Retina (tissue), 1 donor: ENCODE measurements at places on chromosomes 16 and 17.

- DNase-seq, result no peak
Observed at GRCh38 chr17:68306819-68307218, 15.5 kb downstream of the ARSG start.

DNA sequence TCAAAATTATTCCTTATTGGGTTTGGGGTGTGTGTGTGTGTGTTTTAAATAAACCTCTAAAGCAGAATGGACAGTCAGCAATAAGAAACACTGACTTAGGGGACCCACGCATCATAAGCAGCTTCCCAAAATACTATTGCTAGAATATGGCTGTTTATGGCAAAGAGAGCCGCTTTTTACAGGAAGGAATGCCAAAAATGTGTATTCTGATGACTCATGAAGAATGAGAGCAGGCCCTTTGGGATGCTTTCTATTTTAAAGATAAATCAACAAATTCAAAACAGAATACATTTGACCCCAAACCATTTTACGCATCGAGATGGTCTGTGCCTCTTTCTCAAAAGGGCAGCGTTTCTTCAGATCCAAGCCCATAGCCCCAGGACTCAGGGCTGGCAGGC lies 37.5 kb downstream of the ARHGAP17 start:
- no peak for DNase-seq

DNA sequence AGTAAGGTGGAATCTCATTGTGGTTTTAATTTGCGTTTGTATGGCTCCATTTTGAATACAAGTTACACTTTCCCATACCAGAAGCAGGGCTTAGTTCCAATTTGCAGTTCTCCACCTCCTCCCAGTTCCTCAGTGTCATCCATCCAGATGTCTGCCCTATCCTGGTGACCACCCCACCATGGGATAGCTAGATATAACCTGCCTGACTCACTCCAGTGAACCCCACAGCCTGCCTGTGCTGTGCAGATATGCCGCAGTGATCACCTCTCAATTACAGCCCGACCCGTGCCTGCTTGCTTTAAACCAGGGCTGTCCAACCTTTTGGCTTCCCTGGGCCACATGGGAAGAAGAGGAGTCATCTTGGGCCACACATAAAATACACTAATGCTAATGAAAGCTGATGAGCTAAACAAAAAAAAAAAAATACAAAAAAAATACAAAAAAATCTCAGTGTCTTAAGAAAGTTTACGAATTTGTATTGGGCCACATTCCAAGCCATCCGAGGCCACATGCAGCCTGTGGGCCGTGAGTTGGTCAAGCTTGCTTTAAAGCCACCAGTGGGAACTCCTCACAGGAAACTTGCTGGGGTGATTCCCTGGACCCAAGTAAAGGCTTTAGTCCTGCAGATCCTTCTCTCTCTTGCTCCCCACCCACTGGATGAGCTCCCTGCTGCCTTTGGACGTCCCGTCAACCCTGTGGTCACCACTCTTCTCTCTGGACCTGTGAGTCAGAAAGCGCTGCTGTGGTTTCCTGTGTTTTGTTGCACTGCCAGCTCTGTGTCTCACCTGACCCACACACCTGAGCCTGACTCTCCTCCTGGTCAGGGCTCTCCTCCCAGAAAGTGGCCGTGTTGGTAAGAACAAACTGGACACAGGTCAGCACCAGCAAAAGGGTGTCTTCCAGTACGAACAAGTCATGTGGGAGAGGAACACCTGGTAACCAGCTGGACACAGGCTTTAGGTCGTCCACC lies 83.0 kb downstream of the EMP2 start:
- DNase-seq, result peak; percentile 38

- DNase-seq, result no peak
Observed at GRCh38 chr17:42809250-42809649, 10.6 kb downstream of the CNTD1 start.

GRCh38 chr16:65426484-65426883 lies 304.6 kb upstream of the CDH11 start:
- DNase-seq, result no peak

DNA sequence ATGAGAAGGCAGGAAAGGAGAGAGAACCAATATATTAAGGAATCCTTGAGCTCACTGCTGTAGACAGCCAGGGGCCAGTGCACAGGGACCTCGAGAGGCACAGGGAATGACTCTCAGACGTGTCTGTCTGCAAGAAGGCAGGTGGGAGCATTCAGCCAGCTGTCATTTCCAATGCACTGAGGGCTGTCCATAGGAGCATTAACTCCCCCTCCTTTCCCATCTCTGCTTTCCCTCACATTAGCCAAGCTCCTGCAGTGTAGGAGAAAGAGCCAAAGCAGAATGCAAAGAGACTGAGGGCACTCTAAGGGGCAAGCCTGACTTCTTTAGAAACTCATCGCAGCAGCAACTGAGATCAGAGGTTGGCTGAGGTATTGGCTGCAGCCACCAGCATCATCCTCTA lies 218.3 kb downstream of the CDH13 start:
- DNase-seq, result peak; percentile 78

GRCh38 chr16:578870-579405 lies 9.2 kb downstream of the PIGQ start:
- DNase-seq, result peak; percentile 55

DNA sequence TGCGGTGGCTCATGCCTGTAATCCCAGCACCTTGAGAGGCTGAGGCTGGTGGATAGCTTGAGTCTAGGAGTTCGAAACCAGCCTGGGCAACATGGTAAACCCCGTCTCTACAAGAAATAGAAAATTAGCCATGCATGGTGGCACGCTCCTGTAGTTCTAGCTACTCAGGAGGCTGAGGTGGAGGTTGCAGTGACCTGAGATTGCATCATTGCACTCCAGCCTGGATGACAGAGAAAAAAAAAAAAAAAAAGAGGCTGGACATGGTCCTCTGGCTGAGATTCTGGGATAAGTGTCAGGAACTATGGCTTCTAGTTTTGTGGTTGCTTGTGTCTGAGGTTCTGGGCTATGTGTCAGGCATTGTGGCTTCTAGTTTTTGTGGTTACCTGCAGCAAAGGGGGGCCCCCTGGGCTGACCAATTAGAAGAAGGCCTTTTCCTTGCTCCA lies 7.0 kb downstream of the KSR1 start:
- DNase-seq, result no peak

- DNase-seq, result peak; percentile 71
Observed at GRCh38 chr17:57557834-57558681, 187.0 kb downstream of the CCDC182 start.

- DNase-seq, result no peak
Observed at GRCh38 chr17:68981288-68981687, 26.1 kb upstream of the ABCA8 start.

DNA sequence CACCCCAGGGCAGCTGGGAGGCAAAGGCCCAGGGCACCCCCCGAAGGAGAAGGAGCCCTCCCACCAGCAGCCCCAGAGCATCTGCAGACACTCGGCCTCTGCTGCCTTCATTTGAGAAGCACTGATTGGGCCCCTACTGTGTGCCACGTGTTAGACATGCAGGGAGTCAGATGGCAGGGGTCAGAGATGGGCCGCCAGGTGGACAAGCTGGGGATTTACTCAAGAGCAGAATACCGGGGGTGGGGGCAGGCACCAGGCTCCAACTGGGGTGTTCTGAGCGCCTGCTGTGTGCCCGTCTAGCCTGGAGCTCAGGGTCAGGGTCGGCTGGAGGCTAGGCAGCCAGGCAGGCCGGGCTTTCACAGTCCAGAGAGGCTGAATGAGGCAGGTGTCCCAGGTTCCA lies 18.7 kb downstream of the TPSG1 start:
- no peak for DNase-seq

- no peak for DNase-seq
Observed at GRCh38 chr16:60166111-60166510, 1432.0 kb upstream of the GOT2 start.

DNA sequence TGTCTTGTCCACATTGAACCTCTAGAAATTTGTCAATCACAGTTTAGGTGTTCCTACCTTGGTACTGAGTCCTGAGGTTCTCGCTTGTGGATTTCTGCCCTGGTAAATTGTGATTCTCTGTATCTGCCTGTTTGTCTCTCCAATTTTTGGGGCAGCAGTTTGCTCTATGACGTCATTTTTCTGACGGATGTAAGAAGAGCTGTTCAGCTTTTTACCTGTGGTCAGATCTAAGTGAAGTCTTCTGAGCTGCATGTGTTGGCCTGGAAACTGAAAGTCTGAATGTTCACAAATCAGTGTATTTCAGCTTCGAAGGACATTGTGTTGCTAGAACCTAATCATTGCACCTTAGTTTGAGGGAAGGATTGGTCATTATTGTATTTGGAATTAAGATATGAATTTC lies 63.4 kb downstream of the BCAS3 start:
- no peak for DNase-seq

- DNase-seq, result no peak
Observed at GRCh38 chr17:72852277-72852938, 240.1 kb downstream of the SLC39A11 start.
